Left cardiac atrium (tissue), 4 donors: ENCODE measurements at places on chromosomes 11 and 22.

DNA sequence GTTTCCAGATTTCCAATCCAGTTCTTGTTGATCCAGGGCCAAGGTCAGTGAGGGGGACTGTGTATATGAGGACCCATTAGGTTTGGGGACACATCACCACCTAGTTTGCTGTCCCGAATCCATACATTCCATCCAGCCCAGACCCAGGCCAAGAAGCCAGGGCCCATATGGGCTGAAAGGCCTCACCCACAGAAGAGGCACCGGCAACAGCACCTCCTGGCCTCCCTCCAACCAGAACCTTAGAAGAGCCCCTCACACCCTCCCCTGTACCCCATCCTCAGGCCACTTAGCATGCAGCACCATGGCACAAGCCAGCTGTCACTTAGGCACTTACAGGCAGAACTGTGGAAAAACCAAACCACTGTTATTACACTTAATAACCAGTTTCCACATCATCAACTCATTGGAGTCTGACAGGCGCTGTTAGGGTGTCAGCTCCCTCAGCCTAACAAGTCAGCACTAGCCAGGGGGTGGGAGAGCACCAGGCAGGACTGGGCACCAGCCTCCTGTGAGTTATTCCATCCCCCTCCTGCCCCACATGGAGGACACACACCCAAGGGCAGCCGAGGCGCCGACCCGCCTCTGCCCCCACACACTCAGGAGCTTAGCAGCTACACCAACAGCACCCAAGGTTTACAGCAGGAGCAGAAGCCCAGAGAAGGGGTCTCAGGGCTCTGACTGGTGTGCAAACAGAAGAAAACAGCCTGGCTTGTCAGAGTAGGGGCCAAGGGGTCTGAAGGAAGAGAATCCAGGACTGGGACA is 132.0 kb downstream of the BUD13 start:
- DNase-seq, result no peak

DNA sequence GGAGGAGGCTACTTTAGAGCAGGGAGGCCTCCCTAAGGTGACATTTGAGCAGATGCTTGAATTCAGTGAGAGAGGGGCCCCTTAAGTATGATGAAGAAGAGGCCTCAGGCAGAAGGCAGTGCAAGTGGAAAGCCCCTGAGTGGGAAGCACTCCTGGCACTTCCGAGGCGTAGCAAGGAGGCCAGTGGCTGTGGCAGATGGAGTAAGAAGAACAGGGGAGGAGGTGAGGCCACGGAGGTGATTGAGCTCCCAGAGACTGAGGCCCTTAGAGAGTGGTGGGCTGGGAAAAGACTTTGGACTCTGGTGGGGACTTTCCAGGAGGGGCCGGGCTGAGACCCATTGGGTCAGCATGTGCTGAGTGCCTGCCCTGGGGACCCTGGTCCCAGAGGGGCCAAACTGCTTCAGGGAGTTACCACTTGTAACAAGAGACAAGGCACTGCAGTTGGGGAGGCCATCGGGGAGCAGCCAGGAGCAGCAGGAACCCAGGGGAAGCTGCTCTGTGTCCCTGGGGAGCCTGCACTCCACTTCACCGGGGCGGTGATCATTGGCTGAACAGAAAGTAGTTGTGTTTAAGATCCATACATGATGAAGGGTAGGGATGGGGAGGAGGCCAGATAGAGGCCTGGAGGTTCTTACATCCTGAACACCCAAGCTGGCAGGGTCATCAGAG is 2.5 kb upstream of the CENPM start:
- DNase-seq, result no peak

GRCh38 chr22:19111140-19111539 is 11.1 kb downstream of the DGCR2 start:
- no peak for DNase-seq

DNA sequence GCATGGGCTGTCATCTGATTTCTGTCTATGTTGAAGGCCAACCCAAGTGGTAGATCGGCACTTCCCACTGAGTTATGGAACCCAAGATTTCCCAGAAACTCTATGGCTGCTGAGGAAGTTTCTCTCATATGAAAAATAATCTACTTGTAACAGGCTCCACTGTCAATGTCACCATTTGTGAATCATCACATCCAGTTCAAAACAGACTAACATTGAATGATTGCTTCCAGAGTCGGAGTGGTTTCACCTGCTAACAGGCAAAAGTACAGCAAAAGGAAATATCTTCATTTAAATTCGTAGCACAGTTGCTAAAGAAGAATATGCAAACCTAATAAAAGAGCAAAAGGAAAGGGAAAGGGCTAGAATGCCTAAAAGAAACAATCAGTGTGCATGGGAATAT is 12.8 kb downstream of the WT1 start:
- DNase-seq, result no peak

- no peak for DNase-seq
These were observed 23.0 kb downstream of the SHANK3 start for GRCh38 chr22:50695421-50696250.

GRCh38 chr11:62501432-62501891 is 45.1 kb downstream of the AHNAK start:
- peak; percentile 57 for DNase-seq

DNA sequence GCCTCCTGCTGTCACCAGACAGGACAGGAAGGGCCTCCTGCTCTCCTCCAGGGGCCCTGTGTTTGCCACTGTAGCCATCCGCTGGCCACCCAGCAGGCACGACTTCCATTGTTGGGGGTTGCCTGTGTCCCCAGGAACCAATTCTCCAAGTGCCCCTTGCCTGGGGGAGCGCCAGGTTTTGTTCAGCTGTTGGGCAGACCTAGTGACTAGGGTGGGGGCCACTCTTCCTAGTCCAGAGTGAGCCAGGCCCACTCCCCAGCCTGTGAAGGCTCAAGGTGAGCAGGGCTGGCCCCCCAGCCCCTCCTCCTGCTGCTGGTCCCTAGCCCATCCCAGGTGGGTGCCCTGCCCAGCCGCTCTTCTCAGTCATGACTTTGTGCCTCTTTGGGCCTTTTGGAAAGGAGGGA is 30.9 kb downstream of the OSBPL5 start:
- DNase-seq, result peak; percentile 21

DNA sequence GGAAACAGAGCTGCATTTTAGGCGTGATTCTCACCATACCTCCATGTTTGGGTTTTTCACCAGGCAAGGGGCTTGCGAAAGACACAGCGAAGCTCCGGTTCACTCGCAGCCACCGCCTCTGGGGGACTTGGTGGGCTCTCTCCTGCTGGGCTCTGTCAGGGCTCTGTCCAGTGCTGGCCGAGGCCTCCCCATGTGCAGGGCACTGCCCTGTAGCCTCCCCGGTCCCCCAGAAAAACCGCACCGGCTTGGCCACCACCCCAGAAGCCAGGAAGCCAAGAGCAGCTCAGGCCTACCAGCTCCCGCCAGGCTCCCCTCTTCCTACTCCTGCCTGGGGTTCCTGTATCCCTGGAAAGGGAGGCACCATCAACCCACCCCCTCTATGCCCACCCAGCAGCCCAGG is 151.5 kb downstream of the CTTN start:
- DNase-seq, result no peak

- no peak for DNase-seq
These were observed 29.0 kb downstream of the NUP50 start for GRCh38 chr22:45192701-45193187.

DNA sequence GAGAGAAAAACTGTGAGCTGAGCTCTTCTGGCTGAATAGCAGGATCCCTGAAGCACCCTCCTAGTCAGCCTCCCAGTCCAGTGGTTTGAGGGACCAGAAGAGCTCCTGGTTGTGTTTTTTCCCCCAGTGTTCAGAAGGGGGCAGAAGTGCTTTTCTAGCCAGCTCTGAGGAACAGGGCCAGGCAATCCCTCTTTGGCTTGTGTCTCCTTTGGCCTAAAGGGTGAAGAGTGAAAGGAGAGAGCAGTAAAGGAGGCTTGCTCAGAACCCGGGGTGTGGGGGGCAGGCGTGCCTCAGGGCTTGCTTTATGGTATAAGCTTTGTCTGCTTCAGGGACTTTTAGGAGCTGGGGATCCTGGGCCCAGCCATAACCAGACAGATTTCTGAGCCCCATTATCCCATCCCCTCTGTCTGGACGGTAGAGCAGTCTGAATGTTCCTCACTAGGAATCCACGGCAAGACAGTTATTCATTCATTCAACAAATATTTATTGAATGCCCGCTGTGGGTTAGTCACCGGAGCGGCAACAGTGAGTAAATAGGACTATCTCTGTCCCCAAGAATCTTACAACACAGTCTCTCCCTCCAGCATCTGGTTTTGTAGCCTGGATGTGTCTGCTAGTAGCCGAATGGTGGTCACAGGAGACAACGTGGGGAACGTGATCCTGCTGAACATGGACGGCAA is 14.5 kb downstream of the ACP2 start:
- DNase-seq, result no peak

DNA sequence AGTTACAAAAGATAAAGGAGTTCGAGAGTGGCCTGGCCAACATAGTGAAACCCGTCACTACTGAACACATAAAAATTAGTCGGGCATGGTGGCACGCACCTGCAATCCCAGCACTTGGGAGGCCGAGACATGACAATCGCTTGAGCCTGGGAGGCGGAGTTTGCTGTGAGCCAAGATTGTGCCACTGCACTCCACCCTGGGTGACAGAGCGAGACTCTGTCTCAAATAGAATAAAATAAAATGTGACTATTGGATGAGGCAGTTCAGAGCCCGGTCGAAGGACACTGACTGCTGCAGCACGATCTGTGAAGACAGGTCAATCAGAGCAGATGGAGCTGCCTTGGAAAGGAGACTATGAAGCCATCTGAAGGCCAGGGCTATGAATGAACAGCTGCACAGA is 37.7 kb upstream of the ANO1 start:
- no peak for DNase-seq

DNA sequence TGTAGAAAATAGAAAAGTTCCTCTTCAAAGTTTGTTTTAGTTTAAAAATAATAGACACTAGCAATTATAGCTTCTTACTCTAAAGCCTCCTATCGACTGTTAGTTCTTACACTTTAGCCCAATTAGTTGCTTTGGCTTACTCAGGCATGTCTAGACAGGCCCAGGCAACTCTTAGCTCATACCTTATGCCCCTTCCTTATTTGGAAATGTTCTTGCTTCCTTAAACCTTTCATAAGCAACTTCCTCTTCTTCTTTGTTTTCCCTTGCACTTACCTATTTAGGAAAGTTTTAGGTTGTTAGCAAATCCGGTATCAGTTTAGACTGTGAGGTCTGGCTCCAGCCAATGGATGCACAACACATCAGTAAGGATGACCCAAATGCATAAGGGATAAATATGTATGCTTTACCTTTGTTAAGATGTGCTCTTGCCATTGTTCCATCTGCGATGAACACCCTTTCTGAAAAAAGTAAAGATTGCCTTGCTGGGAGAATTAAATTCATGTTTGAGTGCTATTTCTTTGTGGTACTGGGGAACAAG is 1277.5 kb upstream of the CNTN5 start:
- no peak for DNase-seq

DNA sequence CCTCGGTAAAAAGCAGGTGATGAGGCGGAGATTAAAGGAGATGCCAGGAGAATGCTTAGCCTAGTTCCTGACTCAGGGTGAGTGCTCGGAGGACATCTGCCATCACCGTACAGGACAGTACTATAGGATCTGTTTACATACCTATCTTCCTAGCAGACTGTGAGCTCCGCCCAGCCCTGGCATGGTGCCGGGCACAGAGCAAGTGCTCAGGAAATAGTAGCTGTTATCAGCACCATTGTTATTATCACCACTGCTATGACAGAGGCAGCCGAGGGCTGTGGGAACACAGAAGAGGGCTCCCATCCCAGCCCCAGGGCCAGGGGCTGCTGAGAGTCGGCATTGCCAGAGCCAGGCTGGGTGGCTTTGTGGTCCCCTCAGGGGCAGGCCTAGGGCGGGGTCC is 642 bp upstream of the SEPTIN3 start:
- peak; percentile 41 for DNase-seq

- peak; percentile 40 for DNase-seq
These were observed 801 bp upstream of the TXNRD2 start for GRCh38 chr22:19942157-19943081.

DNA sequence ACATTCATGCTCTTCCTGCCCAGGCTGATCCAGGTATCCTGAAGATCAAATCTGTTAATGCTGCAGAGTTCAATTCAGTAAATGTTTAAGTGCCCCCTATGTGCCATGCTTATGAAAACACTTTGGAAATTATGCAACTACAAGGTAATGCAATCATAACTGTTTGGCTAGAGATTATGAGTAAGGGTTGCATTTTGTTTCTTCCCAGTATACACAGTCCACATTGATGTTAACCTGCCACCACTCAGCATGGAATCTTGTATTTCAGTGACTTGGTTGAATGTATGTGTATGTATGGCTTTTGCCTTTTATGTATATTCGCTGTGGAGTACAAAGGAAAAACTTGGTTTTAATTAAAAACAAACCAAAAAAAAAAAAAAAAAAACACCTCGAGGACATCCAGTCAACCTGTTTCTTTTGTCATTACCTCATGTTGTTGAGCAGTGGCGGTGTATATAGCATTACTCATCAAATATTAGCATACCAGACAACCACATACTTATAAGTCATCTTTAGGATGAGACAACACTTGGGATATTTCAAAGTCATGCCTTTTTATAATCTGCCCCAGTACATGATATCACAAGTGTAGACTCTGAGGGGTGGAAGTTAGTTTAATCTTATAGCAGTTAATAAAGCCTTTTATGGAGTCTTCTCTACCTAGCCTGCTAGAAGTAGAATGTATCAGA is 86.1 kb upstream of the HORMAD2 start:
- no peak for DNase-seq
